ENCODE measurements at places on chromosomes 6 and 20. TPM values are rescaled to one million over a fixed set of nuclear protein-coding genes. Genes with fewer than 3 reads are reported as not detected.

BTN1A1 gene
- total RNA-seq: not detected

GRM1 gene
- total RNA-seq: 0.02 TPM

ADAM33 gene
- not detected for total RNA-seq

RFX6 gene
- total RNA-seq: not detected

FLRT3 gene
- total RNA-seq: 1.9 TPM

BACH2 gene
- 1.6 TPM for total RNA-seq

ECT2L gene
- total RNA-seq: not detected

FOXC1 gene
- 6.8 TPM for total RNA-seq

SIRPD gene
- not detected for total RNA-seq

SLC2A4RG gene
- total RNA-seq: 93.0 TPM

SYS1 gene
- total RNA-seq: 30.7 TPM

TSPO2 gene
- not detected for total RNA-seq

BMP6 gene
- total RNA-seq: 20.1 TPM

GRIK2 gene
- total RNA-seq: 0.36 TPM

PLEKHG1 gene
- total RNA-seq: 0.68 TPM

SDC4 gene
- total RNA-seq: 105 TPM

OLIG3 gene
- total RNA-seq: not detected

OPRM1 gene
- total RNA-seq: not detected

FAM209B gene
- total RNA-seq: 0.40 TPM

CPXM1 gene
- total RNA-seq: not detected

SOX4 gene
- total RNA-seq: 9.8 TPM

ARMC12 gene
- 0.62 TPM for total RNA-seq

SLC22A7 gene
- not detected for total RNA-seq
